Dermis microvascular lymphatic vessel endothelial cell (primary cell): ENCODE measurements at places on chromosomes 3 and 15. TPM values are rescaled to one million over a fixed set of nuclear protein-coding genes. Genes with fewer than 3 reads are reported as not detected.

- no peak for DNase-seq
These were observed 366.5 kb upstream of the TBL1XR1 start for GRCh38 chr3:177563792-177564191.

GRCh38 chr3:124620600-124621063, 109.6 kb upstream of the UMPS start:
- peak; percentile 35 for DNase-seq

DNA sequence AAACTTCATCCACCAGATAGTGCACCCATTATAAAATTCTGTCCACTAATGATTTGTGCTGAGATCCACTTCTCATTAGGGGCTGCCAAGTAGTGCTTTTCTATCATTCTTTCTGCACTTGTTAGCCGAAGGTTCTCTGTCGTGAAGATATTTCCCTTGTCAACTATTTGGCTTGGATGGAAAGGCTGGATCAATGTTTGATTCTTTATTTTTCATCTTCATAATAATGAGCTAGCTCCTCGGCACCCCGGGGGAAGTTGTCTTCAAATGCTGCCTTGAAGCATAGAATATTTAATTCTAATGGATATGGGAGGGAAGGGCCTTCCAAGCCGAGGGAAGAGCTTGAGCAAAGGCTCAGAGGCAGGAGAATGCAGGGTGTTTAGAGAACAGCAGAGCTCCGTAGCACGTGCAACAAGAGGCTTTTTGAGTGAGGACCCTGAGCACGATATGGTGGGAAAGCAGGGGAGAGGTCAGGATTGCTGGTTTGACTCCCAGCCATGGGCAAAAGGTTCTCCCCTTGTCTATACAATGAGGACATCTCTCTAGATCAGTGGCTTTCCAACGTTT, 16.3 kb upstream of the MUC20 start:
- DNase-seq = no peak

DNA sequence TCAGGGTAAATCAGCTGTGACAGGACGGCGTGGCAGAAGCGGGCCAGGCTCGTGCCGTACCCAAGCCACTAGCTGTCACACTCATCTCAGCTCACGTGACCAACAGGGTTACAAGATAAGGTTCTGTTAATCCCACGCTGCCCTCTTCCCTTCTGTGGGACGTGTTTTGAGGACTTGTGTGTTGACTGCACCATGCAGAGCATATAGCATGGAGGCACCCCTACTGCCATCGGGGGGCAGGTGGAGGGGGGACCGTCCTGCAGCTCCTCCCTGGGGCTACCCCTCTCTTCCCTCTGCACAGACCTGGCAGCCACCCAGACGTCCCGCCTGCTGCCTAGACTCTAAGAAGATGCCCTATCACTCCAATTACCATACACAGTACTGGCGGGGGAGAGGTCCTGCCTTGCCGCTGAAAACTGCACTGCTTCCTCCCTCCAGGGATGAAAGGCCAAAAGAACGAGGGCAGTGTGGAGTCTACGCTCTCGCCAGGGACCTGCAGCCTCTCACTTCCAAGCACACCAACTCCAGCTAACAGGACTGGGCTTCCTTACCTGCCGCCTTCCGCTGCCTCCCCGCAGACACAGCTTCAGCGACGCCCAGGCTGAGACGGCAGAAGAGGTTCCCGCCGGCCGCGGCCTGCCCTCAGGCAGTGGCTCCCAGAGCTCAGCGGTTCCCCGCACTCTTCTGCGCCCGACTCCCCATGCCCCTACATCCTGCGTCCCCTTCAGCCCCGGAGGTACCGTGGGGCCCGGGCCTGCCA, at the start of gene TNK2:
TSS of gene TNK2 (minus strand) at position 618 of the 760 bp plus-strand sequence. CDS start 19,963 bp downstream, outside the sequence.
- DNase-seq = no peak

DNA sequence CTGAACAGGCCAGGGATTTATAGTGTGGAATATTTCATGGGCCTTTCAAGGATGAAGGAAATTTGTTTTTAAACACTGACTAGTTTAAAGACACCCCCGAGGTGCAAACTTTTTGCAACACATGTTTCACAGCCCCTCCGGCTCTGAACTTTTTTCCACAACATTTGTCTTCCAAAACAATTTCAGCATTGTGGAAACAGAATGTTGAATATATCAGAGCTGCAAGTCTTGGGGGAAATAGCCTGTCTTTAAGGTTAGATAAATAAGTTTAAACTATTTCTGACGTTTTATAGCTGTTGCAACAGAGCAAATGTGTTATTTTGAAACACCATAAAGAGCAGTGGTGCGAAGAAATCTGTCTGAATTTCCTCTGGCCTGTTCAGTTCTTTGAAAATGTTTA, 229.2 kb upstream of the GOLGA6L4 start:
- no peak for DNase-seq

DNA sequence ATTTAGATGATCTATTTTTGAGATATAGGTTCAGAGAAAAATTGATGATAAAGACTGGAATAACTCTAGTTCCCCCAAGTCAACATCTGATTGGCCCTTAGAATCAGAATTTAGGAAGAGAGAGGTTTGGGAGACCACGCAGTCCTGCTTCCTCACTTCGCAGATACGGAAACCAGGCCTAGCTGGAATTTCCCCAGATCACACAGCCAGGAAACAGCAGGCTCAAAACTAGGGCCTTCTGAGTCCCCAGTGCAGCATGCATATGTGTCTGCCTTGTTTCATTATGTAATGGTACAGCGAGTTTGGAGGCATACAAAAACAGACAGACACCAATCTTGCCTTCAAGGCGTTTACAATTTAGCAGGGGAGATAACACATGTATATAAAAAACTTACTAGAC, 177.1 kb upstream of the ICE2 start:
- peak; percentile 47 for DNase-seq

DNA sequence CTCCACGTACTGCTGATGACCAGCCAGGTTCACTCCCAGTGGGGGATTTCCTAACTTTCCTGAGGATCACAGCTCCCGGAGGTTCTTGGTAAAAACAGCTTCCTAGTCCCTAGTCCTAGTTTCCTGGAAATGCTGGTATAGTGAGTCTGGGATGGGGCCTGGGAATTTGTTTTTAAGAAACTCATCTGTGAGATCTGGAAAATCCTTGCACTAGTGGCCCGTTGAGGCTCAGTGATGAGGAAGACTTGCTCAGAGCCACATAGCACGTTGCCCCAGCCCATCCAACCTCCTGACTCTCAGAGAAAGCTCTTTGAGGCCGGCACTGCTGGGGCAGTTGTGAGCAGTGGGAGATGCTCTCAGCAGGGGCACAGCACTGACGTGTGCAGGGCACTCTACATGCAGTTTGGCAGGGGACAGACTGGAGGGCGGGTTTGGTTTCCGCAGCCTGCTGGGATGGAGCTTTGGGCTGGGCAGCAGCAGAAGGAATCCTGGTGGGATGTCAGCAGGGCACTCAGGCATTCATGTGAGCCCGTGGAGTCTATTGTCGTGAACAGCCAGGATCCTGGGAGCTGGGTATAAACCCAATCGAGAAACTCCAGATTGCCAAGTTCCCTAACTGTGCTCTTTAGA, 31.6 kb downstream of the SAXO2 start:
- no peak for DNase-seq

DNA sequence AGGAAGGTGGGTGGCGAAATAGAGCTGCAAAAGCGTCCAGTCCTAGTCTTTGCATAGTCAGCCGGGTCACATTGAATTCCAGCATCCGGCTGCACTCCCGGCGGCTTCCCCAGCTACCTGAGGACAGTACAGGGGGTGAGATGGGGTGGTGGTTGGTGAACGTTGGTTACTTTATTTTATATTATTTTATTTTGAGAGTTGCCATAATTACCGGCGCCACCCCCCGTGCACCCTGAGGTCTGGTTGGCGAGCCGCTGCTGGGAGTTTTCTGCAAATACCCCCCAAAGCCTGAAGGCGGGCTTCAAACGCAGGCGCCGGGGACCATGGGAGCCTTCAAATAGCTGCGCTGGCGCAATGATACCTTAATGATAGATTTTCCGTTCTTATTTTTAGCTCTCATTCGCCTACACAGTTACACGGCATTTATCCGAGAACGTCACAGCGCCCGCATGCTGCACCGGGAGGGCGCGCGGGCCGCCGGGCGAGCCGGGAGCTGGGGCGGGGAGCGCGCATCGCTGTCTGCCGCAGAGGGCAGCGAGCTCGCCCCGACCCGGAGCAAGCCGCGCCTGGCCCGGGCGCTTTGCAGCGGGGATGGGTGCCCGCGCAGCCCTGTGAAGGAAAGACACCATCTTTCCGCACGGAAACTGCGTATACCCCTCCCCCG, 756 bp upstream of the RASGRF1 start:
- no peak for DNase-seq

DNA sequence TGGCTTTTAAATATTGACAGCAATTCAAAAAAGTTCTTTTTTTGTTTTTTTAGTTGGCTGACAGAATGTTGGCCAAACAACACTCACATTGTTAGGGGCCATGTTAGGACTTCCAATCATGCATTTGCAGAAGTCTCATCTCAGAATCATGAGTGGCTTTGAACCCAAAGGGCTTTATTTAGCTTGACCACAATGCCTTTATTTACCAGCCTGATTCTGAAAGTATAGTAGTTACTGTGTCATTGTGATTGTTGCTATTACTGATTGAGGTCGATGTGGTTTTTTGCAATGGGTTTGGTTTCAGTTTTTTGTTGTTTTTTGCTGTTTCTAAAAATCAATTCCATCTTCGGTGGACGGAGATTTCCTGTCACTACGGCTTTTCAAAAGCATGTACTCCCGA, 7.2 kb downstream of the GLDN start:
- DNase-seq = no peak

DNA sequence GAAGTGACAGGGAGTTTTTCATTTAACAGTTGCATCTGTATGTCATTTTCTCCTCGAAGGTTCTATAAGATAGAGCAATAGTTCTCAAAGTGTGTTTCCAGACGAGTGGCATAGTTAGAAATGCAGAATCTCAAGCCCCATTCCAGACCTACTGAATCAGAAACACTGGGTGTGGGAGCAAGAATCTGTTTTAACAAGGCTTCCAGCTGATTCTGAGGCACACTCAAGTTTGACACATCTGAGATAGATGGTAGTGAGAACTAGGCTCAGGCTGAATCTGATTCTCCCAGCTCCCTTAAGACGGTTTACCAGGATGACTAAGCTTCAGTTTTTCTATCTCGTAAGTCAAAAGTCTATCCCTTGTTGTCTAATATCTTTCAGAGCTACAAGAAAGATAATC, 159.8 kb upstream of the NUDT16 start:
- DNase-seq = no peak

DNA sequence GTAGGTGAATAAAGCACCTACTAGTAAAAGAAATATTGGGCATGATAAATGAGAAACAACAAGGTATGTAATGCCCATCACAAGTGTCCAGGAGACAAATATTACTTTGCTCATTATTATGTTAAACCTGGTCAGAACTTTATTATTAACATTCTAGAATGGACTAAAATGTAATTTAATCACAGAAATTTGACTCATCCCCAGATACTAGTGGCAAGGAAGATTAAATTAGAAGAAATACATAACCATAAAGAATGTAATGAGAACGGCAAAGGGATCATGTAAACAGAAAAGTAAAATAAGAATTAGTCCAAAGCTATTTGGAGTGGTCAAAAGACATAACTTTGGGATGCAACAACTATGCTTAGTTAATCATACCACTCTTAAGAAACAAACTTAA, 71.2 kb upstream of the STAC start:
- no peak for DNase-seq

GRCh38 chr15:100167884-100168375, 173.8 kb downstream of the ADAMTS17 start:
- DNase-seq = no peak

DNA sequence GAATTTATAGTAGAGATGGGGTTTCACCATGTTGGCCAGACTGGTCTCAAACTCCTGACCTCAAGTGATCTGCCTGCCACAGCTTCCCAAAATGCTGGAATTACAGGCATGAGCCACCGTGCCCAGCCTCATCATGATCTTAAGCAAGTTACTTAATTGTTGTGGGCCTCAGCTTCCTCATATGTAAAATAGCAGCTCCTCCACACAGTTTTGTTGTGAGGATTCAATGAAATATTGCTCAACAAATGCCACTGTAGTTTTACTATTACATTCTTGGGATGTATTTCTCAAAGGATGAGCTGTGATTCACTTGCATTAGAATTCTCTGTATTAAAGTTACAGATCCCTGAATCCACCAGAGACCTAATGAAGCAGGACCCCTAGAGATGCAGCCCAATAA, 168.8 kb downstream of the ADAMTS9 start:
- no peak for DNase-seq

DNA sequence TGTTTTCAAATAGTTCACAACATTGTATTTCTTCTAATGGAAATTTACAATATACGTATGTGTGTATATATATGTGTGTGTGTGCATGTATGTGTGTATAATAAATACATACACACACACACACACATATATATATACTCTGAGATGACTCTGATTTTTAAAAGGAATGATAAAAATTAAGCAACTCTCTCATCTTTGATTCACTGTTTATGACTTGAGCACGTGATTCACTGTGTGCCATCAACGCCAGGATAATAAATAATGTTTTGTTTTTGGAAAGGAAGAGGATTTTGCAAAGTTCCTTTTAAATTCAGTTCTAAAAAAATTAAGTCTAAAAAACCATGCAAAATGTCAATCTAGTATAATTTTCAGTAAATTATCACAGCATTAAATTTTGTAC, 132.4 kb downstream of the P3H2 start:
- no peak for DNase-seq

GRCh38 chr15:61946778-61947177, 113.5 kb downstream of the VPS13C start:
- no peak for DNase-seq

DNA sequence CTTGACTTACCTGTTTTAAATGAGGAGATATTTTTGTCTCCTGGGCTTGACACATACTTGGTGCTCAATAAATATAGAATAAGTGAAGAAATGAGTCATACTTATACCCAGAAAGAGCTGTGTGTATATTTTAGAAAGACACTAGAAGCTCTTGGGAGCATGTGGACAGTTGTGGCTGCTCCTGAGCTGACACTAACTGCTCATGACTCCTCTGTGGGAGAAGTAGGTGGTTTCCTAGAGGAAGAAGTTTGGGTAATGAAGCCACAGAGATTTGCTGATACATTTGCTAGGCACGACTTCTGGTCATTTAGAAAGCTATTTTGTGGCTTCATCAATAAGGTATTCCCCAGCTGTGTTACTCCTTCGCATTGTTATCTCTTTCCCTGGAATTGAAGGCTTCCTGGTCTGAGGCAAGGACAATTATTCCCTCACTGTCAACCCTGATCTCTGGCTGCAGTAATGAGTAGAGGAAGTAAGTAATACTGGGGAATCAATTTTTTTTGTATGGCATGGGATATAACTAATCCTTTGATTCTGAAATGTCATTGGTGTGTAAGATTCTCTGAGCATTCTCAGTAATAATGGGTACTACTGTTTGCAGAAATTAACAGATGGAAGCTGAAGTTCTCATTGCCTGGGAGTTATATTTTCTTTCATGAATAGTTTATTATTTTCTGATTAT, 79.6 kb upstream of the DCBLD2 start:
- DNase-seq = no peak

NOX5 gene
- total RNA-seq = under 0.01 TPM in 1 of 2 replicates, not detected in the other

NLGN1 gene
- 0.51 and 0.63 TPM in 2 replicates for total RNA-seq

PRKAR2A gene
- total RNA-seq = 28.1 and 31.2 TPM in 2 replicates

ARNT2 gene
- total RNA-seq = under 0.01 and 0.13 TPM in 2 replicates

FOXB1 gene
- not detected in 2 replicates for total RNA-seq

MAP1A gene
- total RNA-seq = under 0.01 and 0.13 TPM in 2 replicates
